NCI-H460 (cell line): ENCODE measurements at places on chromosomes 12 and 14. TPM values are rescaled to one million over a fixed set of nuclear protein-coding genes. Genes with fewer than 3 reads are reported as not detected.

DNA sequence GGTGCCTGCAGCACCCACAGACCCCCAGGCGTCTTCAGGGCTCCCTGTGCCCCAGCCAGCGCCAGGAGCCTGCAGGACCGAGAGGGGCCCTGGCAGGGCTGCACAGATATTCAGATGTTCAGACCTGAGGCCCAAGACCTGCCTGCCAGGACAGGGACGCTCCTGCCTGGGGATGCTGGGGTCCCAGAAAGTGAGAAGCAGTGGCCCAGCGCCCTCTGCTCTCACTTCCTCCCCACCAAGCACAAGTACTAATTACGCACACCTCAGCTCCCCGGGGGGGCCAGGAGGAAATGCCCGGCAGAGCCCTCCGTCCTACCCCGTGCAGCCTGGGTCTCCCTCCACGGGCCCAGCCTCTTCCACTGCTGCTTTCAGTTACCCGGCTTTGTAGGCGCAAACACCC lies 28.8 kb upstream of the INF2 start:
- no peak for DNase-seq

ETNK1 gene
- 24.8 and 34.9 TPM in 2 replicates for total RNA-seq

GRCh38 chr14:64931123-64931522 lies 11.4 kb downstream of the GPX2 start:
- DNase-seq, result no peak

DNA sequence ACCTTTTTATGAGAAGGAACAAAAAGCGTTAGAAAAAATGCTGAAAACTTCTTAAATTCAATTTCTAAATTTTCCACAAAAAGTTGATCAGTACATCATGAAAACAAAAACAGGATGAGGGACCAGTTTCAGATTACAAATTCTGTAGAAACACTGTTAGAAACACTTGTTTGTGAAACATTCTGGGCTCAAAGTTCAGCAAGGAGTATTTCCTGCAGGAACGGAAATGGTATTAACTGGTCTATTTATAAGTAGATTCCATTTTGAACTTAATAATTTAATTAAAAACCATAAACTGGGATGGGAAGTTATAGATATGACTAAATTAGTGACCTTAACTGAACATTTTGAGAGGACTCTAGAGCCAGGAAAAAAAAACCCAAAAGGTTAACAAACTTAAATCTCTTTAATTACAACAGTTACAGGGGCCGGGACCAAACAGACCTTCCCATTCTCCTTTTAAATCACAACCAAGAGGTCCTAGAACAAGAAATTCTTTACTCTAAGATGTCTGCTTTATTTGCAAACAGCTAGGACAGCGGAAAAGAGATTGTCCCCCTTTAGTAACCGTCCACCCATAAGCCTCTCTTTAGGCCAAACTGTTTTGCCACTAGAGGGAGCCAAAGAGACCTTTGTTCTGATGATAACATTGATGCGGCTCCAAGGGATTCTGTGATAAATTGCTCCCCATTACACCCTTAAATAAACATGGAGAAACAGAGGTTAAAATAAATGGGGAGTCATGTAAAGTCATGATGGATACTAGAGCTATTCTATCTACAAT lies 69.0 kb upstream of the RERGL start:
- DNase-seq, result peak; percentile 41

DNA sequence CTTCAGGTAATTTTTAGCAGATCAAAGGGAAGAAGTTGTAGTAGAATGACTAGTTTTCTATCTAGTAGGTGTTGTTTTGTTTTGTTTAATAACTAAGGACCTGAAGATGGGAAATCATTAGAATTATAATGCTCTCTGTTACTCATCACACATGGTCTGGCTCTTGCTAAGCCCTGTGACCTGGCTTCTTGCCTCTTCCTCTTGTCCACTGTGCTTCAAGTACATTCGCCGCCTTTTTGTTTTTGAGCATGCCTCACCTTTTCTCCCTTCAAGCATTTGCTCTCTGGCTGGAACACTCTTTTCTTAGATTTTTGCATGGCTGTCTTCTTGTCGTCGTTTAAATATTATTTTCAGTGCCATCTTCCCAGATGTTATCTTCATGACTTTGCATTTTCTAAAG lies 47.7 kb downstream of the DAAM1 start:
- no peak for DNase-seq

DNA sequence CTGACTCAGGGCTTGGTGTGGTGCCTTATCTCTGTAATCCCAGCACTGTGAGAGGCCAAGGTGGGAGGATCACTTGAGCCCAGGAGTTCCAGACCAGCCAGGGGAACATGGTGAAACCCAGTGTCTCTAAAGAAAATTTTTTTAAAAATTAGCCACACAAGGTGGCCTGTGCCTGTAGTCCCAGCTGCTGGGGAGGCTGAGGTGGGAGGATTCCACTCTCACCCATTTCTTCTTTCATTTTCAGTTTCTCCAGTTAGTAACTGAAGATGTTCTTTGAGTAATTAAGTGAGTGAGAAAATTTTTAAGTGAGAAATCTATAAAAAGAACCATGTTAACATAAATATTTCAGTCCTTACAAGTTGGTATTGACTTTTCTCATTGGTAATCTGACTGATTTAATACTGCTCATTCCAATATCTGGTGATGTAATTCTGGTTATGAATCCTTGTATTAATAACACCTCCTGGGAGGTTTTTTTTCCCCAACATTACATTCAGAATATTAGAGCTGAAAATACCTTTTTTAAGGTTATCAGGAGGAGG lies 6.1 kb downstream of the METTL3 start:
- DNase-seq, result no peak

SERPINA10 gene
- total RNA-seq, result not detected in 2 replicates

SOX5 gene
- total RNA-seq, result not detected in 2 replicates

FAM90A1 gene
- total RNA-seq, result not detected in 2 replicates

GRCh38 chr14:50794068-50794645 lies 36.8 kb downstream of the NIN start:
- DNase-seq, result no peak

DNA sequence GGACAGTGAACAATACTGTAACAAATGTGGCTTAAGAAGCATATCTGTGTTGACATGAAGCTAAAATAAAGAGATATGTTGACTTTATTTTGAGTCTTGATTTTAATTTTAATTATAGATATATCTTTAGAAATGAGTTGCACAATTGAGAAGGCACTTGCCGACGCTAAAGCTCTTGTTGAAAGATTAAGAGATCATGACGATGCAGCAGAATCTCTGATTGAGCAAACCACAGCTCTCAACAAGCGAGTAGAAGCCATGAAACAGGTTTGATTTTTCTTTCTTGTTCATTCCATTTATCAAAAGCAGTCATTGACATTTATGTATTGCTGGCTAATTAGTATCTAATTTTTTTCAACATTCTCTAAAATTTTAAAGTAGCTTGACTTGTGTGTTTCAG lies 15.8 kb downstream of the FGFR1OP2 start:
- no peak for DNase-seq

DNA sequence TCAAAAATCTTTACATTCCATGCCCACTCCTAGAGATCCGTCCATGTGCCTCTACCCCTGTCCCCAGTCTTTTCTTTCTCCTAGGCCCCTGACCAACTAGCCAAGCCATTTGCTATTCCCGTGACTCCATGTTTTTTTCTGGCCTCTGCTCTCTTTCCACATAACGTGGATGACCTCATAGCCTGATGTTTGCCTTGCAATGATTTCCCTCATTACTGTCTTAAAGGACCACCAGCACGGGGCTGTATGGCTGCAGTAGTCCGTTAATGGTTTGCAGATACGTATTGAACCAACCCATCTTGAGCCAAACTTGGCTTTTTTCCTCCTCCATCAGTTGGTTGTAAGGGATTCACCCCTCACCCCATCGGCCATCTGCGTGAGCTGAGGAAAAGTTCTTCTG lies 226.0 kb downstream of the PCNX1 start:
- no peak for DNase-seq

- DNase-seq, result no peak
These were observed 51.2 kb upstream of the HELB start for GRCh38 chr12:66251049-66251448.

- no peak for DNase-seq
These were observed 237.2 kb downstream of the ITPR2 start for GRCh38 chr12:26595806-26596205.

DNA sequence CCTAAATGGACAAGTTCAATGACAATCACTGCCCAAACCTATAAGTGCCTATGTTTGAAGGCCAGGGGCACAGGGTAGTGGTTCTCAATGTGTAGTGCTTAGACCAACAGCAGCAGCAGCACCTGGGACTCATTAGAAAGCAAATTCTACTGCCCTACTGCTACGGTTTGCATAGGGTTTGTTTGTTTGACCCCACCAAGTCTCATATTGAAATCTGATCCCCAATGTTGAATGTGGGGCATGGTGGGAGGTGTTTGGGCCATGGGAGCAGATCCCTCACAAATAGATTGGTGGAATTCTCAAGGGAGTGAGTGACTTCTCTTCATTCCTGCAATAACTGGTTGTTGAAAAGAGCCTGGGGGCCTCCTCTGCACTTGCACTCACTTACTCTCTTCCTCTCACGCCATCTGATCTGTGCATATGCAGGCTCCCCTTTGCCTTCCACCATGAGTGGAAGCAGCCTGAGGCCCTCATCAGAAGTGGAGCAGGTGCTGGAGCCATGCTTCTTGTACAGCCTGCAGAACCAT lies 39.5 kb downstream of the PPM1H start:
- no peak for DNase-seq

SLC15A4 gene
- 25.1 and 26.6 TPM in 2 replicates for total RNA-seq

GRCh38 chr14:65333943-65334687 lies 78.4 kb upstream of the FUT8 start:
- no peak for DNase-seq

- no peak for DNase-seq
These were observed 53.5 kb downstream of the SLC38A6 start for GRCh38 chr14:61034416-61035120.

- DNase-seq, result no peak
These were observed 1589.7 kb upstream of the FLRT2 start for GRCh38 chr14:83940253-83940652.

CFAP251 gene
- 4.9 and 5.0 TPM in 2 replicates for total RNA-seq

DNA sequence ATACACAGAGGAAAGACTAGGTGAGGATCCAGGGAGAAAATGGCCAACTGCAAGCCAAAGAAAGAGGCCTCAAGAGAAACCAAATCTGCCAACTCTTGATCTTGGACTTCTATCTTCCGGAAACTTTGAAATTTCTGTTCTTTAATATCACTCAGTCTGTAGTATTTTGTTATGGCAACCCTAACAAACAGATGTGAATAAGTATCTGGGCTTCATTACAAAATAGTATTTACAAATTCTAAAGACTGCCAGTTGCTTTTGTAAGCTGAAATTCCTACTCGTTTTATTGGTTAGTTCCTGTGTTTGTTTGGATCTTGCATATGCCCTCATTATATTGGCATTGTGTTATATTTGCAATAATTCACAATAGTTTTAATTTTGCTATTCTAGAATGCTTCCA lies 143.2 kb upstream of the USP15 start:
- no peak for DNase-seq

CNTN1 gene
- 44.9 and 45.0 TPM in 2 replicates for total RNA-seq

GRCh38 chr12:18749386-18749957 lies 11.6 kb downstream of the CAPZA3 start:
- DNase-seq, result no peak

DNA sequence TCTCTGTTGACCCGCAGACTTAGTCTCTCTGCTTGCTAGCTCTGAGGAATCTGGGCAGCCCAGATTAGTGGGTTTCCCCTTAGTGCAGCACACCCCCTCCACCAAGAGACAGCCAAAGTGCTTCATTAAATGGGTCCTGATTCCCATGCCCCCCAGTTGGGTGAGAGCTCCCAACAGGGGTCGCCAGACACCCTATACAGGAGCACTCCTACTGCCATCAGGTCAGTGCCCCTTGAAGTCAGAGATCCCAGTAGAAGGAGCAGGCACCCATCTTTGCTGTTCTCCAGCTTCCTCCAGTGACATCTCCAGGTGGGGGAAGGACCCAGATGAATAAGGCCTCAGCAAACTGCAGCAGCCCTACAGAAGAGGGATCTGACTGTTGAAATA lies 36.7 kb upstream of the C14orf132 start:
- no peak for DNase-seq

BEST3 gene
- total RNA-seq, result not detected in 2 replicates

GRCh38 chr12:52495389-52495788 lies 2.3 kb upstream of the KRT6A start:
- DNase-seq, result no peak

NYNRIN gene
- 0.12 and 0.17 TPM in 2 replicates for total RNA-seq

GRCh38 chr12:108129017-108129812 lies at the start of gene WSCD2:
Gene WSCD2 (plus strand): TSS chr12:108129288. CDS start chr12:108195833, 66,545 bp downstream.
- DNase-seq, result peak; percentile 9

- DNase-seq, result no peak
These were observed 158.8 kb downstream of the TMEM132C start for GRCh38 chr12:128425666-128426331.

GRCh38 chr12:49664591-49665239 lies 41.4 kb downstream of the PRPF40B start:
- DNase-seq, result no peak

TEX22 gene
- 0.49 and 0.50 TPM in 2 replicates for total RNA-seq

- no peak for DNase-seq
These were observed 1214.3 kb upstream of the TMEM132C start for GRCh38 chr12:127052511-127053232.

GRCh38 chr12:44000309-44000952 lies 164.6 kb downstream of the TMEM117 start:
- DNase-seq, result peak; percentile 23

HCAR2 gene
- 0.17 TPM in 2 replicates for total RNA-seq

TAS2R20 gene
- total RNA-seq, result 0.84 and 1.8 TPM in 2 replicates

AMDHD1 gene
- total RNA-seq, result 15.6 and 21.6 TPM in 2 replicates

RASSF8 gene
- 112 and 116 TPM in 2 replicates for total RNA-seq

- DNase-seq, result no peak
These were observed at the start of gene NPC2 for GRCh38 chr14:74492776-74493342. Gene NPC2 (minus strand): TSS chr14:74493305. CDS start chr14:74493274, 31 bp downstream.

KRT79 gene
- not detected in 2 replicates for total RNA-seq

- no peak for DNase-seq
These were observed 269.4 kb upstream of the ALG10 start for GRCh38 chr12:33752854-33753253.

DNA sequence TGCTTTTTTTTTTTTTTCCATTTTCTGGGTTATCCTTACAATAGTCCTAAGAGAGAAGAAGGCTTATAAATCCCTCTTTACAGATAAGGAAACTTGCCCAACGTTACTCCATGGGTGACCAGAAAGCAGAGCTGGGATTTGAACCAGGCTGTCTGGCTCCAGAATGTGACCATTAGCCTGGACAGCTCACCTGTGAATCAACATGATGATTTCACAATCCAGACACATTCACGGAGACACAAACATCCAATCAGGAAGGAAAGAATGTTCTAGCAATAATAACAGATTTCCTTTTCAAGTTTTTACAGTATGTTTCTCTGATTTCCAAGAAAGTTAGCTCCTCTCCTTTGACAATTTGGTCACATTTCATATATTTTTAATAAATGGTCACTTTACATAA lies 118.3 kb downstream of the GALC start:
- DNase-seq, result no peak

NPAS3 gene
- 0.62 TPM in 1 of 2 replicates, not detected in the other for total RNA-seq
